Trophoblast cell (in vitro differentiated cells and primary cell): ENCODE measurements at places on chromosomes 13 and 19.

- no peak for DNase-seq
- peaks cover 4% of the 10 kb centered on the region for H3K4me1 ChIP-seq
- H3K36me3 ChIP-seq, result no peaks in the 10 kb centered on the region
- no peak overlapping the region for H3K4me3 ChIP-seq
- no peak overlapping the region for H3K27ac ChIP-seq
Measured at GRCh38 chr13:95497381-95497807, 55.1 kb upstream of the CLDN10 start.

DNA sequence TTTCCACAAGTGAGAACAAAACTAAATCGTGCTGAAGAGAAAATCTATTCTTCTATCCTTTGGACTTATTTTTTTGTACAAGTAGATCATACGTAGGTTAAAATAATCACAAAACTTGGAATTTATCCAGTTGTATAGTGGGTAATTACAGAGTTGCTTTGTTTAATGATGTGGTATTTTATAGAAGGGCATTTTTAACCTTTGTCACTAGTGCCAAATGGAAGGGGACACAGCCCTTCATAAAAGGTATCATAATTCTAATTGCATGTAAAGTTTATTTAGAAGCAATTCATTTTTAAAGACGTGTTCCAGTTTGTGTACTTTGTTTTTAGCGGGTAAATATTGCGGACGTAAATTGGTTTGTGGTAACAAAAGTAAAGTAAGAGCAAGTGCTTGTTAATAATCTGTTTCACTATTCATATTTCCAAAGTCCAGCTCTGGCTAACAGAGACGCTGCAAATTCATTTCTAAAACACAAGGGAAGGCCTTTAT is 99.5 kb downstream of the ERCC5 start:
- H3K27me3 ChIP-seq, result no peaks in the 10 kb centered on the region
- no peaks in the 10 kb centered on the region for H3K36me3 ChIP-seq
- no peak overlapping the region for H3K4me3 ChIP-seq
- no peak overlapping the region for H3K27ac ChIP-seq
- no peak for DNase-seq
- no peaks in the 10 kb centered on the region for H3K4me1 ChIP-seq

DNA sequence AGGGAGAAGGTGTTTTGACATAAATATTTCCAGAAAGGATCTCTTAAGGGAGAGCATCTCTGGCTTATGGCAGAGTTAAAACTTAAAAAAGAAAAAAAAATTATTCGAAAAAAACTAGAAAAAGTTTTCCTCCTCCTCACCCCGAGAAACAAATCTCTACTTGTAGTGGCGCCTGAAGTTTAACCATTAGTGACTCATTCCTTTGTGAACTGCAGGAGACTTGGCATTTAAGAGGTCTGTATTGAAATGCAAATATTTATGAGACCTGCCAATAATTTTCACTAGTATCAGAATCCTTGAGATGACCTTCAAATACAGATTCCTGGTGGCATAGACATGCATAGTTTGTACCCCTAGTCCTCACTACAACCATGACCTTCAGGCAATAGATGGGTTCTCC is 64.9 kb upstream of the MED4 start:
- H3K27ac ChIP-seq, result no peak overlapping the region
- H3K27me3 ChIP-seq, result no peaks in the 10 kb centered on the region
- H3K4me1 ChIP-seq, result peaks cover 8% of the 10 kb centered on the region
- DNase-seq, result no peak

DNA sequence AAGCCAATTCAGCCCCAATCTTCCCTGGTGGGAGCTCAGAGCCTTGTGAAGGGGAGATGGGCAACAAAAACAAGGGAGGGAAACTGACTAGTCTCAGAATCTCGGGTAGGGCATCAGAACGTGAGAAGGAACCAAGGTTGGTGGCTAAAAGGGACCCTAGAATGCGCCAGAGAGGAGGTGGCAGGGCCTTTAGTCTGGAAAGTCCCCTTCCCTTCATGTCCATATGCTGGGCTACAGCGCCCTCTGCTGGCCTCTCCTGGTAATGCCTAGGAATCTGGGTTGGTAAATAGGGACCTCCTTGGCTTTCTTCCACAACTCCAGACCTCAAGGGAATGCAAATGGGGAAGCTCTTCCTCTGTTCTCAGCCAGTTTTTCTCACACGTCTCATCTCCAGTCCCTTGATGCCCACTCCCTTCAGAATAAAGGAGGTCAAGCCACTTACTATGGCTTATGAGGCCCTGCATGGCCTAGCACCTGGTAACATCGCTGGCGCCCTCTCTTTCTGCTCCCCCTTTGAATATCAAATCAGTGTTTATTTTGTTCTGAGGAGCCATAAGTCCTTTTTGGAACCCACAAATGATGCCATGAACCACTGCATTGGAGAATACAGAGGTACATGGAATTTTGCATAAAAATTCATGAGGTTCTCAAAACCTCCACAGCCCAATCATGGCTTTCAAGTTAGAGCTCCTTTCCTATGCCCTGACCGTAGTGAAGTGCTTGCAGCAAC is 1.4 kb upstream of the CCDC97 start:
- peak overlapping the region; percentile 20 for H3K27ac ChIP-seq
- peaks cover 48% of the 10 kb centered on the region for H3K36me3 ChIP-seq
- H3K4me3 ChIP-seq, result no peak overlapping the region
- H3K4me1 ChIP-seq, result peaks cover 5% of the 10 kb centered on the region

DNA sequence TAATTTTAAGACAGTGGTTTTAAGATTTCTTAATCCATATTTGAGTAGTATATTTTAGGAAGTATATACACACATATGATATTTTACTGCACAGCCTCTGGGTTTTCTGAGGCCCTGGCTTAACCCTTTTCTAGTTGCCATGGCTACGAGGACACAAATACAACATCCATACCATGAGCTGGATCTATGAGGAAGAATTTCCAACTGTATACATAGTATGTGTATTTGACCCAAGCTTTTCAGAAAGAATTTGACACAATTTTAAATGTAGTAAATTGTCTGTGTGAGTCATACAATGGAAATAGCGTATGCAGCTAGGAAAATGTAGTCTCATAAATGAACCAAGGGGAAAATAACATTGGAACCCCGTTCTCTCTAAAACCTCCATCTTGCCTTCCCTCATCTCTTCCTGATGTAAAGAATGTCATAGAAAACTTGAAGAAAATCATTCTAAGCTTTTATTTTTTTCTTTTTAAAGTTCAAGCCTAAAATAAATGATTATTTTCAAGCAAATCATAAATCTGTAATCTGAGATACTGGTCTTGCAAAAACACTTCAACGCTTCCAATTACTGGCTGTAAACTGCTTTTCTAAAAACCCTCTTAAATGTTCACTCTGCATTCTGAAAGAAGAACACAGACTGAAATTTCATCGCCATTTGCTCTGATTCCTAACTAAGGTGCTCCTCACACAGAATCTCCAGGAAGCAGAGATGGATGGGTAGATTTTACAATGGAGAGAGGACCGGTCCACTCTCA is 172.4 kb downstream of the LACC1 start:
- H3K4me1 ChIP-seq, result peaks cover 9% of the 10 kb centered on the region
- H3K4me3 ChIP-seq, result no peak overlapping the region
- peak; percentile 25 for DNase-seq
- no peaks in the 10 kb centered on the region for H3K36me3 ChIP-seq
- H3K27ac ChIP-seq, result no peak overlapping the region

DNA sequence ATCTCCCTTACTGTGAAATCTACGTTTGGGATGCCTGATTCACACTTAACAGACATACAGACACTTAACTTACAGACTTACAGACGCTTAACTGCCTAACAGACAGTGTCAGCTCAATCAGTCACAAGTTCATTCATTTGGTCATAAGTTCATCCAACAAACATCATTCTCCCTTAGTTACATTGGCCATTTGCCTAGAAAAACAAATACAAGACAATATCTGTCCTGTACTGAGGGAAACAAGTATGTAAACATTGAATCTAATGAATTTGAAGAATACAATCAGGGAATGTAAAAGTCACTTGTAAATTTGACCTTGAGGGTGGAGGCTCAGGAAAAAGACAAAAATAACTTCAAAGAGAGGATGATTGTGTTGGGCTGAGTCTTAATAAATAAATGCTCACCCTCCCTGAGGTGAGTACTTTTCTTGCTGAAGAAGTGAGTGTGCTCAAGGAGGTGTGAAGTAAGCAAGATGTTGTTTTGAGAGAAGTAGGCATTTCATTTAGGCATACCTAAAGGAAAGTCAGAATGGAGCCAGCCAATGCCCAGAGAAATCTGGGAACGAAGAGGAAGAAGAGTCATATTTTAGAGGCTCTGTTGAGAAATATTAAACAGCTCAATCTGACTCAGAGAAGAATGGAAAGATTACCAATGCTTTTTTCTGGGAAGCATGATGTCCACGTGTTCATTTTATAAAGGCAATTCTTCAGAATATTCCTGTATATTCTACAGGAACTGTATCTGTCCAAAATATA is 958.4 kb upstream of the SLC10A2 start:
- no peak overlapping the region for H3K4me3 ChIP-seq
- H3K27ac ChIP-seq, result no peak overlapping the region
- H3K27me3 ChIP-seq, result no peaks in the 10 kb centered on the region
- DNase-seq, result no peak

DNA sequence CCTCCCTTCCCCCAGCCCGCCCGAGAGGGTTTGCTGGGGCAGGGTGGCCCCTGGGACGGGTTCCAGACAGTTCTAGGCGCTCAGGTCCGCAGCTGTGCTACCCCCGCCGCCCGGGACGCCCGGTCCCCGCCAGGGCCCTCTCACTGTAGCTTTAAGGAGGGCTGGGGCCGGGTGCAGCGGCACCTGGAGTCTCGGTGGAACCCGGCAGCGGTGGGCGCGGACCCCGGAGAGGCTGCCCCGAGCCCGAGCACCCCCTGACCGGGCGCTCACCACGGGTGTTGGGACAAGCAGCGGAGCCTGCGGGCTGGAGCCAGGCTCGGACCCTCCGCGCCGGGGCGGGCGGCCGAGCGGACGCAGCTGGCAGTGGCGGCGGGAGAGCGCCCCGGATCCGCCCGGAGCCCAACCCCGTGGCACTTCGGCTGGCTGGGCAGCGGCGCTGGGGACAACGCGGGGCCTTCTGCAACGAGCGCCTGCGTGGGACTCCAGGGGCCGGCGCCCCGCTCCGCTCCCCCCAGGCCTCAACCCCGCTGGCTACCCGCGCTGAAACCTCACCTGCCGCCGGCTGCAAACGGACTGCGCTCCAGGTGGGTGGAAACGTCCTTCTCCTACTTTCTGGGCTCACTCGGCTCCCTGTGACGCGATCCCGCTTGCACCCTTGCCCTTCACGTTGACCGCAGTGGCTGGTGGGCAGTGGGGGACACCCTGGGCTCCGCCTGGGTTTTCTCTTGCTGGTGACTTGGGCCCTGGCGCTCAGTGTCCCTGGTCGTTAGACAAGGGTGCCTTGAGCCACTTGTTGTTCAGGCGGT is 81.1 kb downstream of the ZNF429 start:
- DNase-seq, result no peak
- peaks cover 3% of the 10 kb centered on the region for H3K27me3 ChIP-seq
- peak overlapping the region; percentile 64 for H3K4me3 ChIP-seq
- H3K27ac ChIP-seq, result no peak overlapping the region

- H3K4me1 ChIP-seq, result no peaks in the 10 kb centered on the region
- no peak for DNase-seq
- H3K27ac ChIP-seq, result no peak overlapping the region
- no peak overlapping the region for H3K4me3 ChIP-seq
Measured at GRCh38 chr19:46328079-46328478, 18.8 kb upstream of the PPP5C start.

- H3K27me3 ChIP-seq, result no peaks in the 10 kb centered on the region
- no peaks in the 10 kb centered on the region for H3K36me3 ChIP-seq
- no peak overlapping the region for H3K4me3 ChIP-seq
Measured at GRCh38 chr19:5445561-5446055, 9.6 kb upstream of the ZNRF4 start.

GRCh38 chr13:90709319-90709718 is 638.2 kb upstream of the MIR17HG start:
- no peaks in the 10 kb centered on the region for H3K4me1 ChIP-seq
- H3K27ac ChIP-seq, result no peak overlapping the region
- no peak for DNase-seq

DNA sequence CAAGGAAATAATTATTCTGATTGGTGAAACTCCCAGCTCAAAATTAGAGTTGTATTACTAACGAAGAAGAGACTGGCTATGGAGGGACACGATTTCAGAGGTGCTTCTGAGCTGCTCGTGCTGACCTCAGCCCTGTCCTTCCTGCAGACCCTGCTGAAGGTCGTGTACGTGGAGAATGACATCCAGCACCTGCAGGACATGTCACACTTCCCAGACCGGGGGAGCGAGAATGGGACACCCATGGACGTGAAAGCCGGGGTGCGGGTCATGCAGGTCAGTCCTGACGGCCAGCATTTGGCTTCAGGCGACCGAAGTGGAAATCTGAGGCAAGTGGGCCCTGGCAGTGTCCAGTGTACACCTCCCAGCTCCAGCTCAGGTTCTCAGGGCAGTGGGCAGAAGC is 28.0 kb upstream of the OVOL3 start:
- H3K27ac ChIP-seq, result no peak overlapping the region
- no peak overlapping the region for H3K4me3 ChIP-seq
- H3K27me3 ChIP-seq, result no peaks in the 10 kb centered on the region
- peaks cover 42% of the 10 kb centered on the region for H3K36me3 ChIP-seq
- no peaks in the 10 kb centered on the region for H3K4me1 ChIP-seq

DNA sequence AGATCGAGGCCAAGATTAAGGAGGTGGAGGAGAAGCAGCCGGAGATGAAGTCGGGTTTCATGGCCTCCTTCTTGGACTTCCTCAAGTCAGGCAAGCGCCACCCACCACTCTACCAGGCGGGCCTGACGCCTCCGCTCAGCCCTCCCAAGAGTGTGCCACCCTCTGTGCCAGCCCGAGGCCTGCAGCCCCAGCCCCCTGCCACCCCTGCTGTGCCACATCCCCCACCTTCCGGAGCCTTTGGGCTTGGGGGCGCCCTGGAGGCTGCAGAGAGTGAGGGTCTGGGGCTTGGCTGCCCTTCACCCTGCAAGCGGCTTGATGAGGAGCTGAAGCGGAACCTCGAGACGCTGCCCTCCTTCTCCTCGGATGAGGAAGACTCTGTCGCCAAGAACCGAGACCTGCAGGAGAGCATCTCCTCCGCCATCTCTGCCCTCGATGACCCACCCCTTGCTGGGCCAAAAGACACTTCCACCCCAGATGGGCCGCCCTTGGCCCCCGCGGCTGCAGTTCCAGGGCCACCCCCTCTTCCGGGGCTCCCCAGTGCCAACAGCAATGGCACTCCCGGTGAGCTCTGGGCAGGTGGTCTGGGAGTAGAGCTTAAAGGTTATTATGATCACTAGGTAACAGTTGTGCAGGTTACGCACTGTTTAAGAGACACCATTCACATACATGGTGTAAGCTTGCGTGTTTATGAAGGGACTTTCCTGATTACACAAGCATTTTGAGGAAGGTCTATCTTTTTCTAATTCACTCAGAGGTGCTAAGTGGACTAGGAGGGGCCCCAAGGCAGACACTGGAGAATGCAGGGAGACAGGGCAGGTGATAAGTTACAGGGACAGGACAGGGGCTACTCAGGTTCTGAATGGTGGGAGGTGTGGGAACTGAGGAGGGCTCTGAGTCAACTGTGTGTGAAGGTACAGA is 8.7 kb downstream of the PRR12 start:
- no peak for DNase-seq
- H3K4me1 ChIP-seq, result no peaks in the 10 kb centered on the region
- H3K27ac ChIP-seq, result no peak overlapping the region
- H3K4me3 ChIP-seq, result no peak overlapping the region
